ENCODE measurements at places on chromosomes 1 and 21. TPM values are rescaled to one million over a fixed set of nuclear protein-coding genes. Genes with fewer than 3 reads are reported as not detected.
A peak's percentile ranks its signal among the peaks of the same experiment; 100 is the strongest.

DNA sequence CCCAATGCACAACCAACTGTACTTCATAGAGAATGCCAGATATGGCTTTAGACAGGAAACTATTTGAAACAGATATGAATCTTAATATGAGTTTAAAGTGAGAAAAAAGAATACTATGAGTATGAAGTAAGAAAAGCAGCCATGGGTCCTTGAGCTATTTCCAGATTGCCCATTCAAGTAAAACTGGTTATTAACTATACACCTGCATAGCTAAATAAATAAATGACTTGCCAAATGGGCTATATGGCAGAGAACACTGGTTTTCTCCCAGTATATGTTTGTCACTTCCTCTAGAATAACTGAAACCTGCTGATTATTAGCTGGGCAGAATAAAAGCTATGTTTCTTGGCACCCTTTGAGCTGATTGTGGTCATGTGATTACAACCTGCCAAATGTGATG is 17.0 kb upstream of the CD1C start:
- H3K27ac ChIP-seq, result no peak overlapping the region
- no peak for DNase-seq
- no peak overlapping the region for H3K4me3 ChIP-seq
- no peaks in the 10 kb centered on the region for H3K4me1 ChIP-seq
- no peaks in the 10 kb centered on the region for H3K27me3 ChIP-seq

- H3K27ac ChIP-seq, result no peak overlapping the region
- DNase-seq, result no peak
- H3K4me3 ChIP-seq, result no peak overlapping the region
These were observed 15.8 kb upstream of the TRIM63 start for GRCh38 chr1:26083208-26083607.

DNA sequence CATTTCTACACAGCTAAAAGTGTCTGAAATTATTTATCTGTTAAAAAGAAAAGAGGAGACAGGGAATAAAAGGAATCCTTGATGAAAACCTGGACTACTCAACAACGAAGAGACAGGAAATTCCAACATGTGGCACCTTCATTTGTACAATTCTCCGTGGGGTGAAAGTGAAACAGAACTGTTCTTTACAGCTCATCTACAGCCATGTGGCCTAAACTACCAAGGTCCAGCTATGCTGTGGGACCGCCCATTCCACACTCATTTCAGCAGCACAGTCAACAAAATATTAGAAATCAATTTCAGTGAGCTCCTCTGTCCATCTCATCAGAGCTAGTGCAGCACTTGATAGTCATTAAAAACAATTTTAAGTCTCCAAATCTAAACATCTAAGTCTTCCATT is 44.0 kb downstream of the UBR4 start:
- H3K27me3 ChIP-seq, result no peaks in the 10 kb centered on the region
- no peaks in the 10 kb centered on the region for H3K4me1 ChIP-seq
- no peak overlapping the region for H3K4me3 ChIP-seq
- H3K27ac ChIP-seq, result no peak overlapping the region

DNA sequence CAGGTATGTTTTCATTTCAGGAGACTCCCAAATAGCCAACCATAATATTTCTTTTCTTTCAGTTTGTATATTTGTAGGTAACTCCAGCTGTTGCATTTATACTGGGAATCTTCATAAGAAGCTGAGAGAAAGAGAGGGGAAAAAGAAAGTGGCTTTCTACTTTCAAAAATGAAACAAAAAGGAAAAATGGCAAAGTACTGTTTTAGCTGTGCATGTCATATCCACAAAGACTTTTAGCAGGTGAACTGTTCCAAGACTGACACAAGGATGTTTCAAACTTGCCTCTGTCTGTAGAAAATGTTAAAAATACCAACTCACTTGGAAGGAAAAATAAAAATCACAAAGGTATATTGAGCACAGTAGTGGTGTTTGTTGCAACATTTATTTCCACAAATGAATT is 41.9 kb upstream of the CACYBP start:
- H3K4me1 ChIP-seq, result peaks cover 25% of the 10 kb centered on the region
- H3K27ac ChIP-seq, result no peak overlapping the region
- H3K27me3 ChIP-seq, result no peaks in the 10 kb centered on the region
- DNase-seq, result no peak
- H3K4me3 ChIP-seq, result no peak overlapping the region

DNA sequence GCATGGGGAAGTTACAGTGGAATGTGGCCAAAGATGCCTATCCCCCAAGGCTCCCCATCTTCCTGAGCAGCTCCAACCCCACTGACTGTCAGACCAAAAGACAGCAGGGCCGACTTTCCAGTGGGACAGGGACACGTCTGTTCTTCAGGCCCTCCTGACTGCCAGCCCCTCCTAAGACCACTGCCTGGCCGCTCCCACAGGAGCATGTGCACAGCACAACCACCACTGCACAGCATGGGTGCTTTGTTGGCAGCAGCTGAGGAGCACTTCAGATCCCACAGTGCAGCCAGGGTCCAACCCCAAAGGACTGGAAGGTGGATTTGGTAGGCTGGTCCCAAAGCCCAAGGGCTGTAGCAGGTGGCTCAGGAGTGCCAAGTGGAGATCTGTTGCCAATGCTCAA is 648.3 kb upstream of the BRINP3 start:
- H3K27ac ChIP-seq, result no peak overlapping the region
- H3K27me3 ChIP-seq, result no peaks in the 10 kb centered on the region
- H3K36me3 ChIP-seq, result no peaks in the 10 kb centered on the region
- no peak overlapping the region for H3K4me3 ChIP-seq
- peaks cover 2% of the 10 kb centered on the region for H3K4me1 ChIP-seq

DNA sequence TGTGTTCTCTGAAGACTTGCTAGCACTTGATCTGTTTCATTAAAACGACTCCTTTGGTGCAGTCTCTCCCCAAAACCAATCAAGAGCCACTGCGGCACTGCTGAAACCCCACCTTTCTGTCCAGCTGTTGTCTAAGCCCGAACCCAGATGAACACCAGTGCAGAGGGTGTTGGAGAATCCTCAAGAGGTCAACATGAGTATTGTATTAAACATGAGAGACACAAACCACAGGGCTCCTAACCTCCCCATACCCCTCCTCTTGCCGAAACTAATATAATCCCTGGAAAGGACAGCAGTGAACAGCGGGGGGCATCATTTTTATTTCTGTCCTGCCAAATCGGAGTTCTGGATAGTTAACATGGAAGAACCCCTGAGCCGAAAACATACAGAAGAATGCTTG is 333.9 kb downstream of the CAMTA1 start:
- no peaks in the 10 kb centered on the region for H3K4me1 ChIP-seq
- H3K27me3 ChIP-seq, result peaks cover 14% of the 10 kb centered on the region
- H3K27ac ChIP-seq, result no peak overlapping the region
- H3K36me3 ChIP-seq, result no peaks in the 10 kb centered on the region
- DNase-seq, result no peak

DNA sequence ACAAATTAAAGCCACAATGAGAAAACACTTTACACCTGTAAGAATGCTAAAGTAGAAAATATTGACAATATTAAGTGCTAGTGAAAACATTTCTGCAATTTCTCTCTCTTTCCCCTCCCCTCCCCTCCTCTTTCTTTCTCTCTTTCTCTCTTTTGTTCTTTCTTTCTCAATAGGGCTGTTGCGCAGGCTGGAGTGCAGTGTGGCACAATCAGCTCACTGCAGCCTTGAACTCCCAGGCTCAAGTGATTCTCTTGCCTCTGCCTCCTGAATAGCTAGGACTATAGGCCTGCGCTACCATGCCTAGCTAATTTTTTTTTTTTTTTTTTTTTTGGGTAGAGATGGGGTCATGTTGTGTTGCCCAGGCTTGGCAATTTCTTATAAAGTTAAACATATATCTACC is 5.9 kb upstream of the SHISAL2A start:
- peaks cover 10% of the 10 kb centered on the region for H3K27me3 ChIP-seq
- no peak overlapping the region for H3K27ac ChIP-seq
- no peak overlapping the region for H3K4me3 ChIP-seq
- H3K36me3 ChIP-seq, result peaks cover 2% of the 10 kb centered on the region

GRCh38 chr1:115764541-115764940 is 4.0 kb downstream of the CASQ2 start:
- peaks cover 2% of the 10 kb centered on the region for H3K4me1 ChIP-seq
- peaks cover 9% of the 10 kb centered on the region for H3K27me3 ChIP-seq
- H3K36me3 ChIP-seq, result no peaks in the 10 kb centered on the region
- H3K4me3 ChIP-seq, result no peak overlapping the region
- no peak for DNase-seq

DNA sequence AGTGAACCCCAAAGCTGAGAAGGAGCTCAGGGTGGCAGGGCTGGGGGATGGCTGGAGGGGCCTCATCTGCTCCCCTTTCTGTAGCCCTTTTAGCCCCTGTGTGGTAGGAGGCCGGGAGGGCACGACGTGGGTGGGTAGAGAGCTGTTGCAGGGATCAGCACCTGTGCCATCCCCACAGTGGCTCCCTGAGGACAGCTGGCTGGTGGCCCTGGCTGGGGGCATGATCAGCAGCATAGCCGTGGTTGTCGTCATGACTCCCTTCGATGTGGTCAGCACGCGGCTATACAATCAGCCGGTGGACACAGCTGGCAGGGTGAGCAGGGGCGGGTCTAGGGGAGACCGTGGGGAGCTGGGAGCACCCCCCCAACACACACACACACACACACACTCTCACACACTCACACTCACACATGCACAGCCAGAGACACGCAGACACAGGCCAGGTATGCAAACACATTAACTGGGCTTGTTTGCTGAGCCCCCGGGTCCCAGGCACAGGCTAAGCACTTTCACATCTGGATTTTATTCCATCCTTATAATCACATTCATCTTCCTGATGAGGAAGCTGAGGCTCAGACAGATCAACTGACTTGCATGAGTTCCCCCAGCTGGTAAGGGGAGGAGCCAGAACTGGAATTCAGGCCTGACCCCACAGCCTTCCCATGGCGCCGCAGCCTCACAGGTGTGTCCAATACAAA is 2.5 kb downstream of the SLC25A34 start:
- H3K4me3 ChIP-seq, result no peak overlapping the region
- H3K27me3 ChIP-seq, result no peaks in the 10 kb centered on the region
- H3K36me3 ChIP-seq, result no peaks in the 10 kb centered on the region
- no peak for DNase-seq
- no peak overlapping the region for H3K27ac ChIP-seq

DNA sequence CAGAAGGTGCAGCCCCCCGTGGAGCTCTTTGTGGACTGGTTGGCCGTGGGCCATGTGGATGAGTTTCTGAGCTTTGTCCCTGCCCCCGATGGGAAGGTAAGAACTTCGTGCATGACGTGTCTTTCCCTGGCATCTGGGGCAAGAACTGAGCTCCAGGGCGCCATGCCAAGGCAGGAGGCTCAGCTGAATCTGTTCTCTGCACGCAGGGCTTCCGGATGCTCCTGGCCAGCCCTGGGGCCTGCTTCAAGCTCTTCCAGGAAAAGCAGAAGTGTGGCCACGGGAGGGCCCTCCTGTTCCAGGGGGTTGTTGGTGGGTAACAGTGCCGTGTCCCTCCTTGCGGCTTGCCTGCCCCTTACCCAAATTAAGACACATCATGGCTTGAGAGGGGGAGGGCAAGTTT is 27.7 kb downstream of the PADI3 start:
- peaks cover 4% of the 10 kb centered on the region for H3K27me3 ChIP-seq
- H3K4me3 ChIP-seq, result no peak overlapping the region
- no peaks in the 10 kb centered on the region for H3K36me3 ChIP-seq
- peaks cover 9% of the 10 kb centered on the region for H3K4me1 ChIP-seq
- H3K27ac ChIP-seq, result no peak overlapping the region

- DNase-seq, result peak; percentile 68
- H3K36me3 ChIP-seq, result no peaks in the 10 kb centered on the region
- peak overlapping the region; percentile 81 for H3K4me3 ChIP-seq
These were observed 940 bp upstream of the PRKCZ start for GRCh38 chr1:2049225-2049717.

- H3K4me3 ChIP-seq, result no peak overlapping the region
- H3K27me3 ChIP-seq, result peaks cover 33% of the 10 kb centered on the region
- H3K36me3 ChIP-seq, result peaks cover 10% of the 10 kb centered on the region
- no peak overlapping the region for H3K27ac ChIP-seq
- DNase-seq, result no peak
- peaks cover 5% of the 10 kb centered on the region for H3K4me1 ChIP-seq
These were observed 2.5 kb upstream of the BMP8A start for GRCh38 chr1:39488793-39489566.

DNA sequence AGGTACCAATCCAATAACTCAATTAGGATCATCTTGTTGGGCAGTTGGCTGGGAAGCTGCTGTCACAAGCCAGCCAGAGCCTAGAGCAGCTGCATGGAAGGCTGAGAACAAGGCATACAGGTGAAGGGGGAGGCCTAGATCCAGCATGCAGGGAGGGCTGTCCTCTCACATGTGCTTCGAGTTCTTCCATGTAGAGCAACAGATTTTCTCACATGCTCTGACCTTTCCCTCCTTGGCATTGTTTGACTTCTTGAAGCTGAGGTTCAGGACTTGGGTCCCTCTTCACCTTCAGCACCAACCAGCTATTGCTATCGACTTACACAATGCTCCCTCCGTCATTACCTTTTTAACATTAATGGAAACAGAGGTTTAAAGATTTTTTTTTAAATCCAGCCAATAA is 257.7 kb downstream of the ATG4C start:
- H3K27ac ChIP-seq, result no peak overlapping the region
- H3K4me1 ChIP-seq, result peaks cover 7% of the 10 kb centered on the region
- H3K27me3 ChIP-seq, result peaks cover 5% of the 10 kb centered on the region
- DNase-seq, result no peak

S100A7A gene
- total RNA-seq, result not detected

NUDT4B gene
- total RNA-seq, result 0.78 TPM

OXCT2 gene
- 0.38 TPM for total RNA-seq

YOD1 gene
- 8.8 TPM for total RNA-seq

VTCN1 gene
- total RNA-seq, result 1.8 TPM

PTPN22 gene
- total RNA-seq, result not detected

All from progenitor cell of endocrine pancreas (in vitro differentiated cells).